Activated T-cell treated with anti-CD3 and anti-CD28 coated beads for 48 hours (primary cell): ENCODE measurements at places on chromosomes 6 and 20.

GRCh38 chr6:8530785-8531435 is 95.6 kb upstream of the SLC35B3 start:
- no peak for DNase-seq

- DNase-seq = no peak
Observed at GRCh38 chr6:133954657-133955576, 1.9 kb downstream of the TBPL1 start.

- peak; percentile 48 for DNase-seq
Observed at GRCh38 chr6:195861-196360, 96.4 kb upstream of the DUSP22 start.

DNA sequence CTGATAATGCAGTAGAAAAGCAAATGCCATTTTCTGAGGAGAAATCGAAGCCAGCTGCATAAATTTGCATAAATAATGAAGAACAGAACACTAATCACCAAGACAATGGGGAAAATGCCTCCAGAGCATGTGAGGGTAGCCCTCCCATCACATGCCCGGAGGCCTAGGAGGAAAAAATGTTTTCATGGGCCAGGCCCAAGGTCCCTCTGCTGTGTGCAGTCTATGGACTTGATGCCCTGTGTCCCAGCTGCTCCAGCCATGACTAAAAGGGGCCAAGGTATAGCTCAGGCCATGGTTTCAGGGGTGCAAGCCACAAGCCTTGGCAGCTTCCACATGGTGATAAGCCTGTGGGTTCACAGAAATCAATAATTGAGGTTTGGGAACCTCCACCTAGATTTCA is 164.1 kb downstream of the HAO1 start:
- no peak for DNase-seq

- no peak for DNase-seq
Observed at GRCh38 chr6:43856005-43856765, 86.2 kb downstream of the VEGFA start.
